Stimulated activated CD4-positive, alpha-beta T cell treated with anti-CD3 and anti-CD28 coated beads, Interleukin-4, amount 100 ng/mL, for 1 hour (primary cell): ENCODE measurements at places on chromosomes 11 and 22.

GRCh38 chr11:75069473-75069872 is 27.2 kb downstream of the OR2AT4 start:
- no peak for DNase-seq

DNA sequence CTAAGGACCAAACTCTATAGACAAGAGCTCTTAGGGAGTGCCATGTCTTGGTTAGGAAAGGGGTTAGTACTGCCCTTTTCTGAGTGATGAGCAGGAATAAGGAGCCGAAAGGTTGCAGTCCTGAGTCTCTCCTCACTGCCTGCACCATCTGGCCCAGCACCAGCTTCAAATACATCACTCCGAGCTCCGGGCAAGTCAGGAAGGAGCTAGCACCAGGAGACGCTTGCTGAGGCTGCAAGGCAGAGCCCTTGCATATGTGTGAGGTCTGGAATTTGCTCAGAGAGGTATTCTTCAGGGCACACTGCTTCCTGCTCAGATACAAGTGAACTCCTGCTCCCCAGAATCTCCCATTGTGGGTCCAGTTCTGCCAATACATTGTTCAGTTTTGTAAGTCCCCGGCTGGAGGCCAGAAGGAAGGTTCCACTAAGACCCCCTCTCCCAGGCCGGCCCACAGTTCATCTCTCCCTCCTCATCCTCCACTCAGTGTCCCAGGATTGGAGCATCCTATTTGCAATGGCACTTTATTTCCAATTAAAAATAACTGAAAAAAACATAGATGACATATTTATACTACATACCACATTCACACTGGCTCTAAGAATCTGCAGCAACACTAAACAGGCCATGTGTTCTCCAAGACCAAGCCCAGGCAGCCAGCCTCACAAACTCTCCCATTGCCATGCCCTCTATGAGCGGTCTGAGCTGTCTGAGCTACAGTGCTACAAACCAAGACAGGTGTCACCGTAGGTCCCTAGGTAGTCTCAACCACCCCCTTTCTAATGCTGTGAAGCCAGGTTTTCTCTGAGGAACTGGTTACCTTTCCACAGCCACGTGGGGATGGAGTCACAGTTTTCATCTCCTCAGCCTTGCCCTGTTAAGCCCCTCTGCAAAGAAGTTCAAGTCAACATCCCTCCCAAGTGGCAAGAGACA is 55.1 kb upstream of the SPATA19 start:
- no peak for DNase-seq

GRCh38 chr11:69394869-69395246 is 86.6 kb upstream of the LINC01488 start:
- no peak for DNase-seq

GRCh38 chr11:122220321-122220720 is 104.3 kb upstream of the BLID start:
- no peak for DNase-seq

GRCh38 chr22:44698531-44699421 is 3.2 kb upstream of the PRR5 start:
- DNase-seq, result no peak

DNA sequence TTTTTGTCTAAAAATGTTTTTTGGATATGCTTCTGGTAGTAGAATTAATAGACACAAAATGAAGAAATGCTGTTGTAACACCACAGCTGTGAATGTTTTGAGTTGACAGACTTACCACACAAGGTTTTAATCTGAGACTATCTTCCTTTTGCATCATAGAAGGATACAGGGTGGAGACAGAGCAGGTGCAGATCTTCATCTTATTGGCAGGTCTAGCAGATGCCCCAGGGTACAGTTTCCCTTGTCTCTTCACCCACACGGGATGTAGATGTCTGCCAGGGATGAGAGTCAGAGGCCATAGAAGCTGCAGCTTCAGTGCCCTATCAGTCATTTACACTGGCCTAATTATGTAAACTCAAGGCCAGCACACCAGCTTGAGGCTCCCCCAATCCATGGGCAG is 985 bp downstream of the OOSP3 start:
- DNase-seq, result no peak

- peak; percentile 10 for DNase-seq
These were observed at the start of gene CNTN5 for GRCh38 chr11:99020352-99021225. Gene CNTN5 (plus strand): TSS chr11:99020949.

- no peak for DNase-seq
These were observed 36.4 kb downstream of the ZBTB16 start for GRCh38 chr11:114095899-114096298.

DNA sequence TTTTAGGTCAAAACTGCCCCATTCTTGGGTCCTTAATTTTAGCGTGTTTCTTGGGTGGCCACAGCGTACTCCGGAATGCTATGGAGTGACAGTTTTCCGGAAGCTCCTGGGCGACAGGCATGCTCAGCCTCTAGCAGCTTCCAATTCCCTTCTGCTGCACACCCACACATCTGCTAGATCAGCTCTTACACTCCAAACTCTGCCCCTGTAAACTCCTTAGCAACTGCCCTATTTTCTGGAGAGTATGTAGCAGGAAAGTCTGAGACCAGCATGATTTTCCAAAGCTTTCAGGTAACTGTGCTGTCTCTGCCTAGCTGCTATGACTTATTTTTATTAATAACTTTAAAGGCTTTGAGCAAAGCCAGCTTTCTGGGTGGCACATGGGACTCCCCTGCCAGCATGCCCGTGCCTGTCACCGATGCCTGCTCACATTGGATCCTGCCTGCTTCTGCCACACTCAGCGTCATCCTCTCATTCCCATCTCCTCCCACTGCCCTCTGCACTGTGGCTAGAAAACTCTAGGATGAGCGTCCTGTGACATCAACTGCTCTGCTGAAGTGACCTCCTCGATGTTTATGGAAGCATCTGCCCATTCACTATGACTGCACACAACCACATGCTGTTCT is 17.3 kb downstream of the TOLLIP start:
- no peak for DNase-seq

DNA sequence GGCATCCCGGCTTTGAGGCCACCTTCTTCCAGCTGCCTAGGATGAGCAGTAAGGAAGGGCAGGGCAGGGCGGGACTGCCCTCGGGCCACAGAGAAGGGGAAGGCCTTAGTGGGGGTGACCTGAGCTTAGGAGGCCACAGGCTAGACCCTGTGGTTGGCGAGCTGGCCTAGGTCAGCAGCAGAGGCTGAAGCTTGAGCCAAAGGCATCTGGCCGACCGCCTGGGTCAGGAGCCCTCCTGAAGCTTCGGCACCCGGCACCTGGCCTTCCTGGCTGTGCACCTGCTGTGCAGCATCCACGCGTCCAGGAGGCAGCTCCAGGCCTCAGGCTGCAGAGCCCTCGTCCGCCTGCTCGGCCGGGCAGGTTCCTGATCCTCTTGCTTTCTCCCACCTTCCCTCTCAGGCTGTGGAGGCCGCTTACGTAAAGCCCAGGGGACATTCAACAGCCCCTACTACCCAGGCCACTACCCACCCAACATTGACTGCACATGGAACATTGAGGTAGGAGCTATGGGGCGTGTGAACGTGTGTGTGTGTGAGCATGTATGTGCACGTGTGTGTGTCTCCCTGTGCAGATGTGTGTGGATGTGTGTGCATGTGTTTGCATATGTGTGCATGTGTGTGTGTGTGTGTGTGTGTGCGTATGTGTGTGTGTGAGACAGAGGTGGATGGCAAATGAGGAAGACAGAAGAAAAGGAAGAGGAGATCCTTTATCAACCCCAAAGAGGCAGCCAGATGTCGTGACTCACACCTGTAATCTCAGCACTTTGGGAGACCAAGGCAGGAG is 34.9 kb downstream of the ST14 start:
- DNase-seq, result no peak

- no peak for DNase-seq
These were observed 1060.8 kb downstream of the OPCML start for GRCh38 chr11:132471466-132471865.

GRCh38 chr11:45095691-45096010 is 50.8 kb upstream of the PRDM11 start:
- no peak for DNase-seq

- no peak for DNase-seq
These were observed 96.6 kb upstream of the KCNA4 start for GRCh38 chr11:30113326-30113898.

DNA sequence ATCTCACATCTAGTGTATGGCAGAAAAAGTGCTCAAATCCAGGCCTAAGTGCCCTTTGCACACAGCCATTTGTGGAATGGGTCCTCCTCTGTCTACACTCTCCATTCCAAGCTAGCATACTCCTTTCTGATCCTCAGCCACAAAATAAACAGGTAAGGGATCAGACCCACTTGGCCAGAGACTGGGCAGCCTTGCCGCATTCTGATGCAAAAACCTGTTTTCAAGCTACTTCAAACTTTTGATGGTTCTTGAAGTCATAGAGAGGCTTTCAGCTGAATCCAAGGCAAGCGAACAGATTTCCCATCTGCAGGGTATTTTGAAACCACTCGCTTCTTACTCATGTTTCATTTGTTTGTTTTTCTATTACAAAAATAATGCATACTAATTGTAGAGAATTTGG is 136.6 kb upstream of the NAV2 start:
- no peak for DNase-seq

DNA sequence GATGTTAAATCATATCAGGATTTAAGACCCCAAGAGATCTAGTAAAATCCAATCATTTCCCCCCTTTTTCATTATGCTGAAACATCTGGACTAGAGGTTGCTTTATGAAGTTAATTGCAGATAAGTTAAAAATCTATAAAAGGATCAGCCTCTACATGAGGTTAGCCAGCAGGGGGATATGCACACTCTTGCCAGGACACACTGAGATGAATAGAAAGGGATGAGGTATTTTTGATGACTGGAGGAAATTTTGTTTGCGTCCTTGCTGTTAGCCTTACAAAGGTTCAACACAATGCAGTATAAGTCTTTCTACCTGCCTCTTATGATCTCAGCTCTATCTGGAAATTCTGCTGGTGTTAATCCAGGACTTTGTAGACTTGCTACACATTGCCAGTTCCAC is 1034.3 kb downstream of the LRRC4C start:
- DNase-seq, result no peak
